ENCODE measurements at places on chromosomes 1 and 21.

DNA sequence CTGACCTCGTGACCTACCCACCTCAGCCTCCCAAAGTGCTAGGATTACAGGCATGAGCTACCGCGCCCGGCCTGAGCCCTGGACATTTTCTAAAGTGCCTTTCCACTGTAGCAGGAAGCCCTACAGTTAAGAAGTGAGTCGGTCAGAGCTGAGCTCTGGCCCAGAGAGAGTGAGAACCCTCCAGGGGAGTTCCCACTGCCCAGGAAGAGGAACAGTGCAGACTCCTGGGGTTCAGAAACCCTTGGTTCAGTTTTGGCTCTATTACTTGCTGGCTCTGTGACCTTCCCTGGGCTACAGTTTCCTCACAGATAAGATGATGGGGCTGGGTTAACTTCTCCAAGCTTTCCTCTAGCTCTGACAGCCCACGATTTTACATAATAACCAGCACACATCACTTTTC, 20.9 kb downstream of the SLC9A1 start:
- no peak for DNase-seq

DNA sequence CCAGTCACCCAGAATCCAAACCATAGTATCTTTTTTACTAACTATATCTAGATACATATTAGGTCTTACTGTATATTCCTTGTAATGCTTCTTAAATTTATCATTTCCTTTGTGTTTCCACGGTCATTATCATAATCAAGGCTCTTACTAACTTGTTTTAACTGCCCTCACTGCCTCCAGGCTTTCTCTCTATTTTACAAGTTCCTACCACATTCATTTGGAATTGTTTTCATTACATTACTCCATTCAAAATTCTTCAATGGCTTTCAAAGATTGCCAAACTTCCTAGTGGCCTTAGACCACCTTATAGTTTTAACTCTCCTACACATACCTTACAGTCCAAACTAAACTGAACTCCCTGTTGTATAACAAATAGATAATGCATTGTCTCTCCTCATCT, 6.3 kb downstream of the HFM1 start:
- DNase-seq: no peak

DNA sequence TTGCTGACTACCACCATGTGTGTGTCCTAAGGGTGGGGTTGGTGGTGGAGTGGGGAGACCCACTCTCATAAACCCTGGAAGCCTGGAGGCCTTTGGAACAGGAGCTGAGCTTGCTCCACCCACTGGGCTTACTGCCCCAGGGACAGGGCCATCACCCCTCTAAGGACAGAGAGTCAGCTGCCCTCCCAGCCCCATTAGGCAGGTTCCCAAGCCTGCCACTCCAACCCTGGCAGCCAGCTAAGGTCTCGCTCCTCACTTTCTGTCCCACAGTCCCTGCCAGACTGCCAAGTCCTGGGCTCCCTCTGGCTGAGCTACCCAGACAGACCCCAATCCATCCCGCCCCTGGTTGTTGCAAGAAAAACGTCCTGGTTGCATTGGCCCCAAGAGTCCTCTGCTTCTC, 3.8 kb downstream of the NT5C1A start:
- DNase-seq: no peak

GRCh38 chr1:235902677-235903542, 36.2 kb upstream of the LYST start:
- DNase-seq: no peak

DNA sequence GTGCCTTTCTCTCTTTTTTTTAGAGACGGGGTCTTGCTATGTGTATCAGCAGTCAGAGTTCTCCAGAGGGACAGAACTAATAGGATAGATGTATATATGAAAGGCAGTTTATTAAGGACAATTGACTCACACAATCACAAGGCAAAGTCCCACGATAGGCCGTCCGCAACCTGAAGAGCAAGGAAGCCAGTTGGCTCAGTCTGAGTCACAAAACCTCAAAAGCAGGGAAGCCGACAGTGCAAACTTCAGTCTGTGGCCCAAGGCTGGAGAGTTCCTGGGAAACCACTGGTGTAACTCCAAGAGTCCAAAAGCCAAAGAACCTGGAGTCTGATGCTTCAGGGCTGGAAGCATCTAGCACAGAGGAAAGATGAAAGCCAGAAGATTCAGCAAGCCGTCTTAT, 16.3 kb upstream of the H3-3A start:
- no peak for DNase-seq

- DNase-seq: no peak
Measured at GRCh38 chr1:78619446-78619802, 824 bp upstream of the IFI44L start.

DNA sequence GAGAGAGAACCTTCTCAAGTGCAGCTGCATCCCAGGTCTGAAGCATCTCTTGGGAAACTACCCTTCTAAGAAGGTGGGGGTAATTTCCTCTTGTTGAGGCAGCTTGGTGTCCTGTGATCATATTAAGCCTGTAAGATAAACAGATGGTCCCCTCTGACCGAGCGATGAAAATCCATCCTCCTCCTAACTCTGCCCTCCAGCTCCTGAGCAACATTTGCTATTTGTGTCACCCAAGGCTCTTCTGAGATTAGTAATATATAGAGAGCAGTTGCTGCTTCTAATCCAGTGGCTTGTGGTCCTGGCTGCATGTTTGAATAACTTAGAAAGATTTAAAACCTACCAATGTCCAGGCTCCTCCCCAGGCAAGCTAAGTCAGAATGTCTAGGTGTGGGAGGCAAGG, 123.7 kb downstream of the DISC1 start:
- no peak for DNase-seq

DNA sequence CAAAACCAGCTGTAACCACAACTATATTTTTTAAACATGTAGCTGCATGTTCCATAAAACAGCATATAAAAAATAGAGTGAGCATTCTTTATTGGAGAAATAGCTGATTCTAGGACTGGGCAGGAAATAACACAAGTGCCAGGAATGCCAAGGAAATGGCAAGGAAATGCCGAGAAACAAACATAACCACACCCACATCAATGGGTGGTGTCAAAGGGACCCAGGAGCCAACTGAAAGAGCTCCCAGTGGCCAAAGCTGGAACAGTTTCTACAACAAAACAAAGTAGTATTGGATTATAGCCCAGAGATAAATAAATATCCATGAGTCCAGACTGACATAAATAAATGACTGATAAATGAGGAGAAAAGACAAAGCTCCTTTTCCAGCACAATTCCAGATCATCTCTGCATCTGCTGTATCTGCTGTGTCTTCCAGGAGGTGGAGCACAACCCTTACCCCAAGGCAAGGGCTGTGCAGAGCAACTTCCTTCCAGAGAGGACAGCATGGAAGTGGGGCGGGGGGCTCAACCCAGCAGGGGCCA, 28.1 kb downstream of the ADARB1 start:
- DNase-seq: no peak

DNA sequence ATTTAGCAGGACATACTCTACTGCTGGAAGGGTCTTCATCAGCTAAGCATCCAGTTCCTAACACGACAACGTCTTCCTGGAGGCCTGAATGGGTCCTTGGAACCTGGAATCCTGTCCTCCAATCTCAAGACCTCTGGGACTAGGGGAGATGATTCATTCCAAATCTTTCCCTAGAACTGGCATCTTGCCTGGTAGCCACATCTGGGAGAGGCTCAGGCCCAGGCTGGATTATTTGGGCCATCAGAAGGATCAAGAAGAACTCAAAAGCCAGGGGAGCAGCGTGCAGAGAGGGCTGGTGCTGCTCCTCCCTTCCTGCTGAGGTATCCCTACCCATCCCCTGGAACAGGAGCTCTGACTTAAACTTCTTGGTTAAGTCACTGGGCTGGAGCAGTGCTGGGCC, 2.8 kb upstream of the PHLDA3 start:
- no peak for DNase-seq

DNA sequence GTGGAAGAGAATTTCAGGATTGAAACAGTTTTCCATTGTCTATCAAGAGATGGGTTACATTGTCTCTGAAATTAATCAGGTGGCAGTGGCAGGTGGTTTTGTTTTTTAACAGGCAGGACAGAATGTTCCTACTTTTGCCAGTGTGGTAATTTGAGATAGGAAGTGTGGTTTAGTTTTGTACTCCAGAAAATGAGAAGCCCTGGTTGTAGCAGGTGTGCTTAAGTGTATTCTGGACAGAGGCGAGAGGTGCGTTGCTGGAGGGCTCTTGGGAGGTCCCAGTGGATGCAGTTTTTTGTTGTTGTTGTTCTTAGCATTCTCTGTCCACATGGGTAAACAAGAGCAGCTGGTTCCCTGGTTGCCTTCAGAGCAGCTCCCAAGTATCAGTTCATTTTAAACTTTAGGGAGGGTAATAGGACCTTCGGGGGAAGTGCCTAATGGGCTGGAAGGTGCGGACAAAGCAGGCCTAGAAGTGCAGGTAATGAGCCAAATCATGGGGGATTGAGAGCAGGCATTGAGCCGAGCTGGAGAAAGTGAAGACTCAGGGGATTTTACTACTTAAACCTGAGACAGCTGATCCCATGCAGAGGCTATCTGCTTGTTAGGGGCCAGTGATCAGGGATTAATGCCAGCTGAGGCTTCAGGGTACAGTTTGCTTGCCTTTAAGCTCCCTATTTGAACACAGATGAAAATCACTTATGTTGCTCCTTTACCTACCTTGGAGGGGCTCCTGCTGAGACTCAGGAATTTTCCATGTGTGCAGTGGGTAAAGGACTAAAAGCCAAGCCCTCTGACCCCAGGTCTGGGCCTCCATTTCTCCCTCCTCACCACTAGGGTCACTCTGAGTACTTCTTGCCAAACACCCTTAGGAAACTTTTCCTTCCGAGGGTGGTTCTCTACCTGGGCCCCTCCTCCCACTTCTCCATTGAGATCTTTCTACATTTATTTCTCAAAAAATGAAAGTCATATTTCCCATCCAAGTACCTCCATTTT, 6.1 kb downstream of the PFKFB2 start:
- no peak for DNase-seq

- DNase-seq: no peak
Measured at GRCh38 chr1:29879217-29879616, 642.9 kb downstream of the PTPRU start.

DNA sequence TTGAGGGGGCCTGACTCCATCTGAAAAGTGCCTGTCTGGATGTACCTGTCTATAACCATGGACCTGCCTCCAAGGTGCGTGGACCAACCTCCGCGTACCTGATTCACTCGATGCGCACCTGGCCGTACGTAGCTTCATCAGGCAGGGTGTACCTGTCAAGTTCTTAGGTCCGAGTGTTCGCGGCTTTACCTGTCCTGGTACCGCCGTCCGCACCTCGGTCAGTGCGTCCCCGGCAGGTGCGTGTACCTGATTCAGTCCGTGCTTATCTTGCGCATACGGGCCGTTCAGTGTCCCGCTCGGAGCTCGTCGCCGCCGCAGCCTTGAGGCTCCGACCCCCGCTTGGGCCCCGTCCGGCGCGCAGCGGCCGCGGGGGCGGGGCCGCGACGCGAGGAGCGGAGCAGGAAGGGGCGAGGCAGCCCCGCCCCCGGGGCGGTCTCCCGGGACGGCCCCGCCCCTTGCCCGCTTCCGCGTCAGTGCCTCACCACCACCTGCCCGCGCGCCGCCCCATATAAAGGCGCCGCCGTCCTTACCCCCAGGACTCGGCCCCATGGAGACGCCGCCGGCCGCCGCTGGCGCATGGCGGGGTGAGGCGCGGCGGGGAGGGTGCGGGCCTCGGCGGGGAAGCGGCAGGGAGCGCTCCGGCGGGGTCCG, at the start of gene ZC3H12A:
Gene ZC3H12A (plus strand): TSS at position 535 of the 651 bp plus-strand sequence. CDS start 917 bp downstream, outside the sequence.
- peak; percentile 92 for DNase-seq

DNA sequence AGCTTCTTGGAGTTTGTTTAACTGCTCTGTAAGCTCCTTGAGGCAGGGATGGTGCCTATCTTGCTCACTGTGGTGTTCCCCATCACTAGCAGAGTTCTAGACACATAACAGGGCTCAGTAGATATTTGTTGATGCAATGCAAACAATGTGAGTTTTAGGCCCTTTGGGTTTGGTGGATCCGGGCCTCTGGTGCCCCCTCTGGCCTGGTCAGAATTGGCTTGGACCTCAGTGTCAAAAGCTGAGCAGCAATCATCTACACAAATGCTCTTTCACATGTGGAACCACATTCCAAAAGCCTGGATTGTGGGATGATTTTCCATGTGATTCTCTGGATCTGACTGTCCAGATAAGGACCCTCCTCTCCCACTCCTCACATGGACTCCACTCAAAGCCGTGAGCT, 53.4 kb upstream of the BCAR3 start:
- DNase-seq: no peak

DNA sequence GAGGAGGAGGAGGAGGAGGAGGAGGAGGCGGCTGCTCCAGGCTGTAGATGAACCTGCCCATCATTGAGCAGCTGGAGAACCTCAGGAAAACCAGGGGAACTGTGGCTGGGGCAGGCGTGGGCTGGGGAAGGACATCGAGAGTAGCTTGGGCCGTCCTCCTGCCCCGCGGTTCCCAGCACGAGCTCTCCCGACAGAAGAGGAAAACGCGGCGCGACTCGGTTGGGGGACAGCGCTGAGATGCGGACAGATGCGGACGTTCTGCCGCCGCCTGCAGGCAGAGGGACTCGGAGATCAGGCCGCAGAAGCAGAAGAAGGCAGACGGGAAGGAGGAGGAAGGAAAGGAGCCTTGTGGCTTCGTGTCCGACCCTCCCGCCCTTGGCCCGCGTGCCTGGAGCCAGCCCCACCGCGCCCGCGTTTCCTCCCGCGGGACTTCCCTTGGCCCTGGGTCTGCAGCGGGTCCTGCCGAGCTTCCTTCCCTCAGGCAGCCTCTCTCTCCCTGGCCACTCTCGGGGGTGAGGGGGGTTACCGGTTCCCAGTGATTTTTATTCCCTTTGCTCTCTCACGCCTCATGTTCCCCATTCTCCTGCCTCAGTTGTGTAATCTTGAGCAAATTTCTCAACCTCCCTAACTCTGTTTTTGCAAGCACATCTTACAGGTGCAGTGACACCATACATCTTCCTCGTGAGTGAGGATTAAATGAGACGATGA, 1.7 kb upstream of the TNFRSF9 start:
- DNase-seq: peak; percentile 31

- DNase-seq: no peak
Measured at GRCh38 chr21:35909456-35910223, 150.7 kb downstream of the SETD4 start.

DNA sequence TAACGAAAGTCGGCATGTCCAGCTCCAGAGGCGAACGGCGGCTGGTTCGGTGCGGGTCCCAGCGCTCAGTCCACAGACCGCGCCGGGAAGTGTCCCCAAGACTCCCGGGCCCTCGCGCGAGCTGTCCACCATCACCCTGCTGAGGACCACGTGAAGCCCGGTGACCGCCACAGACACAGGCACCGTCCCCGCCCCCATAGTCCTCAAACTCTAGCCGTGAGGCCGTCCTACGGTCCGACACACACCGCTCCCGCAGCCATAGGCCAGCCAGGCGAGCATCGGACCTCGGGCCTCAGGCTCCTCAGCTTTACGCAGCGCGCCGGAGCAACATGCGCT, 535 bp downstream of the SETD4 start:
- no peak for DNase-seq

DNA sequence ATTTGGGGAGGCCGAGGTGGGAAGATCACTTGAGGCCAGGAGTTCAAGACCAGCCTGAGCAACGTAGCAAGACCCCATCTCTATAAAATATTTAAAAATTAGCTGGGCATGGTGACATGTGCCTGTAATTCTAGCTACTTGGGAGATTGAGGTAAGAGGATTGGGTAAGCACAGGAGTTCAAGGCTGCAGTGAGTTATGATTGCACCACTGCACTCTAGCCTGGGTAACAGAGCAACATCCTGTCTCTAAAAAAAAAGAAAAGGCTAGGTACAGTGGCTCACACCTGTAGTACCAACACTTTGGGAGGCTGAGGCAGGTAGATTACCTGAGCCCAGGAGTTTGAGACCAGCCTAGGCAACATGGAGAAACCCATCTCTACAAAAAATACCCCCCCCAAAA, 35.7 kb upstream of the RCC1 start:
- DNase-seq: no peak

GRCh38 chr1:215192306-215192705, 109.8 kb downstream of the KCNK2 start:
- DNase-seq: no peak
